KG1 (cell line): ENCODE measurements at places on chromosomes 16 and 17.

- DNase-seq: no peak
These were observed 59.0 kb downstream of the TANGO6 start for GRCh38 chr16:68902003-68902968.

DNA sequence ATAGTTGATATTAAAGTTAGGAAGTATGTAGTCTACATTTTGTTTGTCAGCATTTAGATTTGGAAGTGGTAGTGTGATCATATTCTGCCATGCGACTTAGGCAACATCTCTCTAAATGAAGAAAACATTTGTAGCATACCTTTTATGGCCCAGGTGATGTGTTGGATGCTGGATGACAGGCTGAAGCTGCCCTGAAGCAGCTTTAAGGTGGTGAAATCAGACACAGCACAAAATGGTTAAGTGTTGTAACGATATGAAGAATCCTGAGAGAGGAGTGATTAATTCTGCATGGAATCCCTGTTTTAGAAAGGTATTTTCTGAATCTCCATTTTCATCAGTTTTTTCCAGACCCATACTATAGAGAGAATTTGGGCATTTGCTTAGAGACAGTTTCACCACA, 28.3 kb downstream of the AATF start:
- DNase-seq: no peak

GRCh38 chr17:64639516-64639915, 22.6 kb downstream of the SMURF2 start:
- no peak for DNase-seq

GRCh38 chr17:40122136-40122998, 596 bp downstream of the MSL1 start:
- no peak for DNase-seq

DNA sequence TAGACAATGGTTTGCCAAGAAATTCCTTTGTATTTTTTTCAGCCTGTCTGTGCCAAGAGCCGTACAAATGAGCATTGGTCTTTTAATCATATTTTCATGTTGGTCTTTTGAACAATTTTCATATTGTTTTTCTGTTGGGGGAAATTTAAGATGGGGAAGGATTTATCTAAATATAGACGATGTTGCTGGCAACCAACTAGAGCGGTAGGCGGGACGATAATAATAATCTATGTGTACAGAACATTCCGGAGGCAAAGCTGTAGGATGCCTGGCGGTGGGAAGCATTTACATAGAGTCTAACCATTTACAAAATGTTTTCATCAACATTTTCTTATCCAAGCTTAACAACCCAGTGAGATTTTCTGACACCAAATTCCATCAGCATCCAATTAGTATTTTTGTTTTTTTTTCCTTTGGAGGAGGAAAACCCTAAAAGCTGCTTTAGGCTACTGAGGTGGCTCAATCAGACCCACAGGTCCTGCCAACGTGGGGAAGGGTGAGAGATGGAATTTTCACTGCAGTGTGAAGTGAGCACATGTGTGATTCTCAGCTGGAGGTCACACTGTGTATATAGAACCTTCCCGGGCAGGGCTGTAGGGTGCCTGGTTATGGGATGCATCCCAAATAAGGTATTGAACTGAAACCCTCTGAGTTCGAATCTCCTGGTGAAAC, 11.7 kb upstream of the SEC14L1 start:
- no peak for DNase-seq

DNA sequence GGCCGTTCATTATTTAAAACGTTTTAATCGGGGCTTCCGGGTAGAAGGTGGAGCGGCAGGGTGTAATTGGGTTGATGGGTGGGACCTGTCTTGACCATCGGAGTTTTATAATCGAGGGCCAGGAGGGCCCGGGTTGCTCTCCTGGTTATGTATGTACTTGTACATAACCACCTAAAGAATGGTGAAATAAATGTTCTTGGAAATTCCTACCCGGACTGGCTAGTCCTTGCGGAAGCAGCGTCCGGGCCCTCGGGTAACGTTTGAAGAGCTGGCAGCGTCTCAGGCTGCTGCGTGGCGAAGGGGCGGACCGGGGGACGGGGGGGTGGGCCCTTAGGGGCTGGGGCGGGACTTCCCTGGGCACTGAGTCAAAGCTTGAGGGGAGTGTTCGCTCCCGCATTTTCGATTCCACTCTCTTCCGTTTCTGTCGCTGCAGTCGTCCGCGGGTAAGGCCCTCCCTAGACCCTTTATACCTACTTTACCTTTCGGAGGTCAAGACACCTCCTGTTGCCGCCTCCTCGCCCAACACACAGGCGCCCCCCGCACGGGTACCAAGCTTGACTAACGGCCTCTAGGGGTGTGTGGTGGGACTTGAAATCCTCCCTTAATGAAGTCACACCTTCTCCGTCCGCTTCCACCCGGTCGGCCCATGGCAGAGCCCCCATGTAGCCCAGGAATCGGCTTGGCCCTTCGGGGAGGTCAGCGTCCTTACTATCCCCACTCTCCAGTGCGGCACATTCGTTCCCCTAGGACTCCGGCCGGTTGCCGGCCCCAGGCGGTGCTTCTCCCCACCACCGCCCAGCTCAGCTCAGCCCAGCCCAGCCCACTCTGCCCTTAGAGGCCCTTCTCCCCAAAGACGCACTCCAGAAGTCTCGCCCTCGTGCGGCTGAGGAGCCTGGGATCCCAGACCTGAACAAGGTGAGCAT, at the start of gene TMEM106A:
Gene TMEM106A (plus strand): TSS at position 396 of the 923 bp plus-strand sequence. CDS start 1,167 bp downstream, outside the sequence.
- DNase-seq: peak; percentile 89

DNA sequence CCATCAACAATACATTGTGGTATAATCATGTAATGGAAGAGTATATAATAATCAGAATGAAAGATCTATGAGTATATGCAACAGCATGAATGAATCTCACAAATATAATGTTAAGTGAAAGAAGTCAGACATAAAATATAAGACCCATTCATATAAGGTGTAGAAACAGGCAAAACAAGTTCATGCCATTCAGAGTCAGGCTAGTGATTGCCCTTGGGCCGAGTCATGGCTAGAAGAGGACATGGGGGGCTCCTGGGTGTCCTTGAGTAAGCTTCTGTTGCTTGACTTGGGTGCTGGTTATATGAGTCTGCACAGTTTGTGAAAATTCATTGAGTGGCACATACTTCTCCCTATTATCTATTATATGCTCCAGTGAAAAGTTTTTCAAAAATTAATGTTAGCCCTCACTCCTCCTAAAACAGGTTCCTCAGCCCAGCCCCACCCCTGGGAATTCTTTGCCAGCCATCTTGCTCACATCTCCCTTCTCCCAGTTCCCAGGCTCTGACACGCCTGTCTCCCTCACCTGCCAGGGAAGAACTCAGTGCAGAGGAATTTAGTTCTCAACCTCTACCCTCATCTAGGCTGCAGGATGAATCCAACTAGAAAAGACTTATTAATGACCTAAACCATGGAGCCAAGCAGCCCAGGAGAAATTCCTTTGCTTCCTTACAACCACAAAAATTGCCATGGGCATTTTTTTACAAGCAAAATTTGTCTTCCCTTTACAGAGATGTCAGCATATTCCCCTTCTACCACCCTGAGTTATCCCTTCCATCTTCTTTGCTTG, 52.4 kb upstream of the NFAT5 start:
- no peak for DNase-seq

- DNase-seq: no peak
These were observed 8.4 kb upstream of the MTSS2 start for GRCh38 chr16:70694088-70694867.

GRCh38 chr16:89046491-89046890, 47.2 kb upstream of the ACSF3 start:
- DNase-seq: no peak

DNA sequence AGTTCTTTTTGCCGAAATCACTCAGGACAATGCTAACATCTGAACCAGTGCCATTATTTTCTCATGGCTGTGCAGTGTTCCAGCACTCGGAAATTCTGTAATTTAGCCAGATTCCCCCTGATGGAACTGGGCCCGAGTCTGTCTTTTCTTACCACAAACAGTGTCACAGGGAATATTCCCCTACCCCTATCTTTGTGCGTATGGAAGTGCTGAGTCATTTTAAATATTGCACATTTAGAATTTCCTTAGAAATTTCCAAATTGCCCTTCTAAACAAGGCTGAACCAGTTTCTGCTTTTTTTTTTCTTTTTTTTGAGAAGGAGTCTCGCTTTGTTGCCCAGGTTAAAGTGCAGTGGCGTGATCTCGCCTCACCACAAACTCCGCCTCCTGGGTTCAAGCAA, 88.0 kb upstream of the CREBBP start:
- no peak for DNase-seq

- DNase-seq: no peak
These were observed 25.9 kb downstream of the TNRC6A start for GRCh38 chr16:24755201-24755874.

DNA sequence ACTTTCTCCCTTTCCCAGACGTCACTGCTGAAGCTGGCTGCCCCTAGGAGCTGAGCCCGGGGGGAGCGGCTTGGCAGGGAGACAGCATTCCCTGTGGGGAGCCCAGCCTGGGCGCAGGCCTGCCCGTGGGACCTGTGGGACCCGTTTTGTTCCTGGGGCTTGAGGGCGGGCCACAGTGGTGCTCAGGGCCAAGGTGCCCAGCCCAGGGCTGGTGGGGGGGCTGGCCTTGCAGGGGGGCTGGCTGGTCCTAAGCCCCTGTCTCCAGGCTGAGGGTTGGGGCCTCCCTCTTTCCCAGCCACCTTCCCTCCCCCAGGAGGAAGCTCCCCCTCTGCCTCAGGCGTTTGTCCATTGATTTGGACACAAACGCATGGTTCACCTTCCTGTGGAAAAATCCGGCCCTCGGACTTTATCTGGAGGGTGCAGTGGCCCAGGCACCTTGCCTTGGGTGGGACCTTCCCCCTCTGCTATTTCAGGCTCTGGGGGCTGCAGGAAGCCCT, 4.4 kb downstream of the NHERF2 start:
- DNase-seq: no peak

DNA sequence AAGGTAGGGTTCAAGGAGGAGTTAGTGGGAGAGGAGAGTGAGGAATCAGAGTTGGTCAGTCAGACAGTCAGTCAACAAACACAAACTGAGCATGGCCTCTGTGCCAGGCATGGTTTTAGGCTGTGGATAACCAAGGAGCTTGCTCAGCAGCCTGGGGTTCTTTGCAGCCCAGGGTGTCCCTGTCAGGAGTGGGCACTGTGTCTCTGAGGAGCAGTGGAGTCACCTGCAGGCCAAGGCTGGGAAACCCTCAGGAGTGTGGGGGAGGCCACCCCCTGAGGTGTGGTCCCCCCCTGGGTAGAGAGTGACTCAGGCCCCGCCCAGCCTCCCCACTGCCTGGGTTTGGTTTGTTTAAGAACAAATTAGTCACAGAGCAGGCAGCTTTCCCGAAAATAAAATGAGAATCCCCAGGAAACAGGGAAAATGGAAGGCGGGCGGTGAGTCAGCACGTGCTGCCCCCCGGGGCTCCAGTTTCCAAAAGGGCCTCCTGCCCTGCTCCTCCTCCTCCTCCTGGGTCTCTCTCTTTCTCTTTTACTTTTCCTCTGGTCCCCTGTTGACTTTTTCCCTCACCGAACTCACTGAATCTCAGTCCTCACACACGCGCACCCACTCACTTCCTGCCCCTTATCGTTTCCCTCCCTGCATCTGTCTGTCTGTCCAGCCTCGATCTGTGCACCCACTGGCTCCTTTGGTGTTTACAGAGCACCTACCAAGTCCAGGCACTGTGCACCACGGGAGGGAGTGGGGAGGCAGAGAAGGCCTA, 44.3 kb downstream of the SOCS3 start:
- DNase-seq: no peak

GRCh38 chr16:11632455-11632939, 35.8 kb upstream of the SNN start:
- no peak for DNase-seq

GRCh38 chr16:65662256-65662655, 540.4 kb upstream of the CDH11 start:
- no peak for DNase-seq

DNA sequence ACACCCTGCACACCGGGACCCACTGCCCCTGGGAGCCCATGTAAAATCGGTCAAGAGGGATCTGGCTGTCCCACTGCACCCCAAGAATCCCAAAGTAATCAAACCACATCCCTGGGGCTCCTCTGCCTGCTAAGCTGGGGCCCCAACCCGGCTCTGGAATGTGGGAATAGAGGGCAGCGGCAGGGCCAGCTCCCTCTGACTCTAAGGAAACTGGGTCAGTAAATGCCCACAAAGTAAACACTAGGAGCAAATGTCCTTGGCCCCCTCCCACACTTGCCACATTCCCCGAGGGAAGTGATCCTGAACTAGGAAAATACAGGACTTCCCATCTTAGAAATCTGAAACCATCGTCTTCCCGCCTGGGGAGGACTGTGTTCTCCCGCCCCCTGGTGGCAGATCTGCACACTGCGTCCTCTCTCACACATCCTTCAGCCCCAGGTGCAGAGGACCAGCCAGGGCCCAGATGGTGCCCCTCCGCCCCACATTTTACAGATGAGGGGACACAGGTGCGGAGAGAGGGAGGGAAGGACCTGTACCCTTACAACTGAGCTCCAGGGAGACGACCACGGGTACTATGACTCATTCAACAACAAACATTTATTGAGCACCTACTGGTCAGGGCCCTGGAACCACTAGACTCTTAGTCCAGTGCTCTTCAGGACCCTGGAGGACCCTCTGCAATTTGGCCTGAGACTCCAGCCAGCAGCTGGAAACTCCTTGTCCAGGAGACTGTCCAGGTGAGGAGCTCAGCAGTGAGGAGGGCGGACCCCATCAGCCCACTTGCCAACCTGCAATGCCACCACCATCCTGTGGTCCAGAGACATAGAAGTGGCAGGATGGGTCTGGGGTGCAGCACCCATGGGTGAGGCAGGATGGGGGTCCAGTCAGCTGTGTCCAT, 10.1 kb downstream of the P3H4 start:
- peak; percentile 33 for DNase-seq

GRCh38 chr17:57016764-57017116, 38.8 kb downstream of the SCPEP1 start:
- DNase-seq: no peak

- no peak for DNase-seq
These were observed 29.5 kb downstream of the TNFRSF13B start for GRCh38 chr17:16942141-16943031.

DNA sequence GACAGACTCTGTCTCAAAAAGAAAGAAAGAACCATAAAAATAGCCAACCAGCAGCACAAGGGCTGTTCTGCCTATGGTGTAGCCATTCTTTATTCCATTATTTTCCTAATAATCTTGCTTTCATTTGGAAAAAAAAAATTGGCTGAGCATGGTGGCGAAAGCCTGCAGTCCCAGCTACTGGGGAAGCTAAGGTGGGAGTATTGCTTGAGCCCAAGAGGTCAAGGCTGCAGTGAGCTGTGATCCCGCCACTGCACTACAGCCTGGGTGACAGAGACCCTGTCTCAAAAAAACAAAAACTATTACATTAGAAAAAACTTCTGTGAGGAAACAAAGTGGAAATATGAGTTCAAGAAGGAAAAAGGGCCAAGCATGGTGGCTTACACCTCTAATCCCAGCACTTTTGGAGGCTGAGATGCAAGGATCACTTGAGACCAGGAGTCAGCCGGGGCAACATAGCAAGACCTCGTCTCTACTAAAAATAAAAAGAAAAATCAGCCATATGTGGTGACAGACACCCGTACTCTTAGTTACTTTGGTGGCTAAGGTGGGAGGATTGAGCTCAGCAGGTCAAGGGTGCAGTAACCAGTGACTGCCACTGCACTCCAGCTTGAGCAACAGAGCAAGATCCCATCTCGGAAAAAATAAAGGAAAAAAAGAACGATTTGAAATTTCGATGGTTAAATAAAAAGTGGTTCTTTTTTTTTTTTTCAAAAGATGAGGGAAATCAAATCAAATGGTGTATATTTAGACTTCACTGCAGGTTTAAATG, 2.5 kb downstream of the DCAKD start:
- DNase-seq: no peak

GRCh38 chr17:46770818-46771560, 47.5 kb downstream of the WNT3 start:
- peak; percentile 33 for DNase-seq
